ENCODE measurements at places on chromosomes 12 and 14.

DNA sequence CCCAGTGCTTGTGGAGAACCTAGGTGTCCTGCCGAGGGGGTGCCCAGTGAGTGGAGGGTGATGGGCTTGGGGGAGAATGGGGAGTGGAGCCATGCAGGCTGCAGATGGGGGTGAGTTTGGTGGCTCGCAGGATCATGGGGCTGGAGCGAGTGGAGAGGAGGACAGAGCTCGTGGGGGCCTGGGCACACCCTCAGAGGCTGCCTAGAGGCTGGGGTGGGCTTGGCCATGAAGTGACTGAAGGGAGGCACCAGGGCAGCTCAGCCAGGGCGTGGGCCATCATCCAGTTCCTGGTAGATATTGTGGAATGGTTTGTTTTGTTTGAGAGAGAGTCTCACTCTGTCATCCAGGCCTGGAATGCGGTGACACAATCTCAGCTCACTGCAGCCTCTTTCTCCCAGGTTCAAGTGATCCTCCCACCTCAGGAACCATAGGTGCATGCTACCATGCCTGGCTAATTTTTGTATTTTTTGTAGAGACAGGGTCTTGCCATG, 43.4 kb upstream of the AMN start:
- no peak for DNase-seq

- no peak for DNase-seq
These were observed 129.6 kb downstream of the PAPOLA start for GRCh38 chr14:96631621-96632362.

DNA sequence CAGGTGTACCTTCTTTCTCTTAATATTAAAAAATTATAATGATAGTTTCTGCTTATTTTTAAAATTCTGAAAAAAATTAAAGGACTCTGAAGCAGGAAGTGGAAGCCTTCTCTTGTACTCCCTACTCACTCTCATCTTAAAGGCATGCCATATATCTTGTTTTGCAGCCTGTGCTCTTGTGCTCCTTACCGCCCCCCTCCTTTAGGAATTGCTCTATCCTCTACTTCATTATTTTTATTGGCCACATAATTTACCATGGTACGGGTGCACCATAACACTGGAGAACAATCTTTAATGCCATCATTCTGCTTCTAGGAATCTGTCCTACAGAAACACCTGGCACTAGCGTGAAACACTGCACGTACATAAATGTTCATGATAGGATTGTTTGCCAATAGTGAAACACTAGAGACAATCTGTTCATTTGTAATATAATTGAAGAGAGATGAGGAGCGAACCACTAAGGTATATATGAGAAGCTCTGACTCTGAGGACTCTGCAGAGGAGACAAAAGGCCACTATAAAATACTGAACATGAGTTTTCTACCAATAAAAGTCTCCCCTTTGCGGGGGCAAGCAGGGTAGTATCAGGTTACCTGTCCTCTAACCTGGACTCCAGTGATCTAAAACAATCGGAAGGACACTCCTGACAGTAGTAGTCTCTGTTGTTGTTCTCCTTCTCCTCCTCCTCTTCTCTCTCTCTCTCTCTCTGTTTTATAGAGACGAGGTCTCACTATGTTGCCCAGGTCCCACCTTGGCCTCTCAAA, 6.3 kb upstream of the NYNRIN start:
- no peak for DNase-seq

DNA sequence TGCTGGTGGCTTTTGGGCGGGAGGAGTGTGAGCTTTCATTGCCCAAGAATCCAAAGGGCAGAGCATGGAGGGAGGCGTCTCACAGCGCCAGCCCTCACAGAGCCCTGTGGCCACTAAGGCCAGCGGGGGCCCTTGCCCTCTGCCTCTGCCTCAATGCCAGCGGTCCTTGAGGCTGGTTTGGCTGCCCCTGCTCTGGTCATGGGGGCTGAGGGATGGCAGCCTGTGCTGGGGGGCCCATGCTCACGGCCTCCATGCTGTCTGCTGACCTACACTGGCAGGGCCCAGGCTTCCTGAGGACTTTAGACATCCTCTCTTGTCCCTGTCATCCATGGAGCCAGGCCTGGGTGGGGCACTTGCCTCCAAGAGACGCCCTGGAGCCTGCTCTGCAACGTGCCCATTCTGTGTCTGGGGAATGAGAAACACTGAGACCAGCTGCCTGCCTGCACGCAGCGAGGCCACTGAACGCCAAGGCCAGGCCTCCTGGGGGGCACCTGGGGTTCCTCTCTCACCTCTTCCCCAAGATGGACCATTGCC, 143.4 kb downstream of the KIF26A start:
- no peak for DNase-seq

GRCh38 chr12:107014055-107014454, 27.1 kb upstream of the MTERF2 start:
- no peak for DNase-seq

DNA sequence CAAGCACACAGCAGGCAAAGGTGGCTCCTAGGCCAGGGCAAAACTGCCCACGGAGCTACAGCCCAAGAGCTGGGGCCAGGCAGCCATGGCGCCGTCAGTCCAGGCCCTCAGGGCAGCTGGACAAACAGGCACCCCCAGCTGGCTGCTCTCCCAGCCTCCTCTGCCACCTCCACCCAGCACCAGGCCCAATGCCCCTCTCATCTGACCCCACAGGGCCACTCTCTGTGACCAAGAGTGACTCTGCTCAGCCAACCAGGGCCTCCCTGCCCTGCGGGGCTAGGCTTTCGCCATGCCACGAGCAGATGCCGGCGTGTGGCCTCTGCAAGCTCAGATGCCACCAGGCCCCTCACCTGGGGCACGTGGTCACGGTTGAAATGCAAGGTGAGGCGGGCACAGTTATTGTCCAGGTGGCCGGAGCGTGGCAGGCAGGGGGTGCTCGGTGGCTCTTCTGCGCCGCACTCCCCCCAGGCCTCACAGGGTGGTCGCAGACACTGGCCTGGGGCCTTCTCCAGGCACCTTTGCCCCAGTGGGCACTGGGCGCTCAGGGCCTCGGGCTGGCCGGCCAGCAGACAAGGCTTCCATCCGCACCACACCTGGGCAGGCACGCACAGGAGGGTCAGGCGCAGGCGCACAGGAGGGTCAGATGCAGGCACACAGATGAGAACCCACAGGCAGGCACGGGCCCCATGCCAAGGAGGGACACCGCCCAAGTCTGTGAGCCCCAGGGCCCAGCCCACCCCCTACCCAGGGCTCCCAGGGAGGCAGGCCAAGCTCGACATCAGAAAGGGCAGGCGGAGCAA, 23.0 kb downstream of the JAG2 start:
- no peak for DNase-seq

DNA sequence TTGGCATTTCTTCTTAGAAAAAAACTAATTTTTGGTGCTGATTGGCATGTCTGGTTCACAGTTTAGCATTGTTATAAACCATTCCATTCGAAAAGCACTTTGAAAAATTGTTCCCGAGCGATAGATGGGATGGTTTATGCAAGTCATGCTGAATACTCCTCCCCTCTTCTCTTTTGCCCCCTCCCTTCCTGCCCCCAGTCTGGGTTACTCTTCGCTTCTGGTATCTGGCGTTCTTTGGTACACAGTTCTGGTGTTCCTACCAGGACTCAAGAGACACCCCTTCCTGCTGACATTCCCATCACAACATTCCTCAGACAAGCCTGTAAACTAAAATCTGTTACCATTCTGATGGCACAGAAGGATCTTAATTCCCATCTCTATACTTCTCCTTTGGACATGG, 20.1 kb upstream of the TIGAR start:
- no peak for DNase-seq

DNA sequence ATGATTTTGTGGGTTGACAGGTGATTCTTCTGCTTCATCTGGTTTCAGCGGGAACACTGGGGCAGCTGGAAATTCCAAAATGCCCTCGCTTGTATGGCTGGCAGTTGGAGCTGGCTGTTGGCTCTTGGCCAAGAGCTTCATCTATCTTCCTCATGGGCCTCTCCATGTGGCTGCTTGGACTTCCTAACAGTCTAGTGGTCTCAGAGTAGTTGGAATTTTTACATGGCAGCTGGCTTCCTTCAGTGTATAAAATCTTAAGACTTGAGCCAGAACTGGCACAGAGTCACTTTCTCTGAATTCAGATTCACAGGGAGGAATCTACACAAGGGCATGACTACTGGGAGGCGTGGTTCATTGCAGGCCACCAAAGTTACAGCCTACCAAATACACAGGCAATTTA, 204.9 kb upstream of the RMST start:
- no peak for DNase-seq

DNA sequence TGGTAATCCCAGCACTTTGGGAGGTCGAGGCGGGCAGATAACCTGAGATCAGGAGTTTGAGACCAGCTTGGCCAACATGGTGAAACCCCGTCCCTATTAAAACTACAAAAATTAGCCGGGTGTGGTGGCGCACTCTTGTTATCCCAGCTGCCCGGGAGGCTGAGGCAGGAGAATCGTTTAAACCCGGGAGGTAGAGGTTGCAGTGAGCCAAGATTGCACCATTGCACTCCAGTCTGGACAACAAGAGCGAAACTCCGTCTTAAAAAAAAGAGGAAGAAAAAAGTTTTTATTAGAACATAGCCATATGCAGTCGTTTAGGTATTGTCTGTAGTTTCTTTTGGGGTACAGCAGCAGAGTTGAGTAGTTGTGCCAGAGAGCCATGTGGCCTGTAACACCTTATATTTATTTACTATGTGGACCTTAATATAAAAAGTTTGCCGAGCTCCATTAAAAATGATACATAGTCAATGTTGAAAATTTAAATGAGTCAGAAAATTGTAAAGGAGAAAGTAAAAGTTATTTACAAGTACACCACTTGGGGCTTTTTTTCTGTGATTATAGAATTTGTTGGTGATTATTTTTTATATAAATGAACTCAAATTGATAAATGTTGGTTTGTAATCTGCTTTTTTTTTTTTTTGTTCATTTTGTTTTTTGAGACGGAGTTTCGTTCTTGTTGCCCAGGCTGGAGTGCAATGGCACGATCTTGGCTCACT, 2.2 kb downstream of the ADIPOR2 start:
- DNase-seq = no peak

GRCh38 chr14:20855652-20856291, 35.4 kb upstream of the RNASE3 start:
- peak; percentile 43 for DNase-seq

- peak; percentile 54 for DNase-seq
These were observed 24.9 kb downstream of the SLC6A12 start for GRCh38 chr12:188910-189621.

DNA sequence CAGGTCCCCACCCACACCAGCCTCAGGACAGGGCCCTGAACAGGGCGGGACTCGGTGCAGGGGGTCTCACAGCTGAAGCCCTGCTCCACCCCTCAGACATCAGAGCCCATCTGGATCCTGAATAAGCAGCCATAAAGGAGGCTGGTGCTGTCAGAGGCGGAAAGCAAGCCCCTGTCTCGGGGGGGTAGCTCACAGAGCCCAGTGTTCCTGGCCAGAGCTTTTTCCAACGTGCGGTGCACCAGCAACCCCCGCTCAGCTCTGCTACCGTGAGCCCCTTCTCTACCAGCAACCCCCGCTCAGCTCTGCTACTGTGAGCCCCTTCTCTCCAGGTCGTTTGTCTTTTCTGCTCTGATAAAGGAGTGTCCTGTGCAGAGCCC, 136.5 kb upstream of the SFSWAP start:
- no peak for DNase-seq

DNA sequence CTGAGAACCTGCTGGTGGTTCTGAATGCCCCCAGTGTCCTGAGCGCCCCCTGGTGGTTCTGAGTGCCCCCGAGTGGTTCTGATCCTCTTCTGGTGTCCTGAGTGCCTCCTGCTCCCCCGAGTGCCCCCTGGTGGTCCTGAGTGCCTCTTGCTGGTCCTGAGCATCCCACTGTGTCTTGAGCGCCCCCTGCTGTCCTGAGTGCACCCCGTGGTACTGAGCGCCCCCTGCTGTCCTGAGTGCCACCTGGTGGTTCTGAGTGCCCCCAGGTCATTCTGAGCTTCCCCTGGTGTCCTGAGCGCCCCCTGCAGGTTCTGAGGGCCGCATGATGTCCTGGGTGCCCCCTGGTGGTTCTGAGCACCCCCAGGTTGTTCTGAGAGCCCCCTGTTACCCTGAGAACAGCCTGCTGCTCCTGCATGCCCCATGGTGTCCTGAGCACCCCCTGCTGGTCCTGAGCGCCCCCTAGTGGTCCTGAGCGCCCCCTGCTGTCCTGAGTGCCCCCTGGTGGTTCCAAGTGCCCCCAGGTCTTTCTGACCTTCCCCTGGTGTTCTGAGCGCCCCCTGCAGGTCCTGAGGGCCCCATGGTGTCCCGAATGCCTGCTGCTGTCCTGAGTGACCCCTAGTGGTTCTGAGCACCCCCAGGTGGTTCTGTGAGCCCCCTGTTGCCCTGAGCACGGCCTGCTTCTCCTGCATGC, 1165.4 kb downstream of the TMEM121 start:
- no peak for DNase-seq

GRCh38 chr12:116610971-116611541, 51.9 kb downstream of the MAP1LC3B2 start:
- no peak for DNase-seq

GRCh38 chr12:15526033-15526432, 203.7 kb downstream of the PTPRO start:
- no peak for DNase-seq

GRCh38 chr14:47195582-47195981, 479.8 kb downstream of the MDGA2 start:
- DNase-seq = no peak

DNA sequence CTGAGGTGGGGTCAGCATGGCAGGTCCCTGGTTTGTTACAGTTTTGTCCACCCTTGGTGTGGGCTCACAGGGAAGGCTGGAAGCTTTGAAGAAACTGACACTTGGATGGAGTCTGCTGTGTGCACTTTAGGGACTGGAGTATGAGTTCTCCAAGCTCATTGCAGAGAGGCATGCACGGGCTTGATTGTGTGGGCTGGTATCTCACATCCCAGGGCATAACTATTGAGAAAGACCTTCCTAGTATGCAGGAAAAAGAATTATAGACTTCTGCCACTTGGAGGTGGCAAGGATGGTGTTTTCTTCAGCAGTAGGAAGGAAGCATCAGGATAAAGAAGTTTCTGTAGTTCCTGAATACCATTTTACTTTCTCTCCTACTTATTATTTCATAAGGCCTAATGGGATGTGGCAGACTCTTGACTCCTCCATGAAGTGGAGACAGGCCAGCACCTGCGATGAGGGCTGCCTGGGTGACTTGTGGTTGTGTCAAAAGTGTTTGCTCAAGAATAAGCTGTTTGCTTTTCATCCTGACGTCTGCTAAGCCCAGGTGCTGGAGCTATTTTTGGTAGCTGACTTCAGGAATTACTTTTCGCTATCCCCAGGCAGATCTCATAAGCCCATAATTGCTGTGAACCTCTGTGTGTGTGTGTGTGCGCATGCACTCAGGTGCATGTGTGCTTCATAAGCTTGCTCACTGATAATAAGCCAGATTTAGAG, 125.8 kb downstream of the KTN1 start:
- DNase-seq = no peak

GRCh38 chr14:61562321-61563161, 132.8 kb upstream of the HIF1A start:
- no peak for DNase-seq

- DNase-seq = peak; percentile 76
These were observed 6.9 kb downstream of the PABPN1 start for GRCh38 chr14:23327947-23328744.
